ENCODE measurements at places on chromosomes 1 and 21.

GRCh38 chr1:151494741-151495281 lies 16.4 kb upstream of the CGN start:
- no peak for DNase-seq

DNA sequence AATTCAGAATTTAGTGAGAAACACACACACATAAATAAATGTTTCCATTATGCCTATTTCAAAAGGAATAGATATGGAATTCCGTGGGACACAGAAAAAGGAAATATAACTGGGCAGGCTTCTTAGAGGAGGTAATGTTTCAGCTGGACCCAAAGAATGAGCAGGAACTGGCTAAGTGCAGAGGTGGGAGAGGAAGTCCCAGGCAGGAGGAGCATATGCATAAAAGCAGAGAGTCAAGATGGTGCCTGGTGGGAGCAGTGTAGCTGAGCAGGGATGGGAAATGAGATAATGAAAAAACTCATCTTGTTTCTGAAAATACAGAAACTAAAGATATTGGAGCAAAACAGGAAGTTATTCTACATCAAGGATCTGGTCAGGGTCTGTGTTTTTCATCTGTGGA lies 115.2 kb upstream of the MAGI3 start:
- DNase-seq, result no peak

DNA sequence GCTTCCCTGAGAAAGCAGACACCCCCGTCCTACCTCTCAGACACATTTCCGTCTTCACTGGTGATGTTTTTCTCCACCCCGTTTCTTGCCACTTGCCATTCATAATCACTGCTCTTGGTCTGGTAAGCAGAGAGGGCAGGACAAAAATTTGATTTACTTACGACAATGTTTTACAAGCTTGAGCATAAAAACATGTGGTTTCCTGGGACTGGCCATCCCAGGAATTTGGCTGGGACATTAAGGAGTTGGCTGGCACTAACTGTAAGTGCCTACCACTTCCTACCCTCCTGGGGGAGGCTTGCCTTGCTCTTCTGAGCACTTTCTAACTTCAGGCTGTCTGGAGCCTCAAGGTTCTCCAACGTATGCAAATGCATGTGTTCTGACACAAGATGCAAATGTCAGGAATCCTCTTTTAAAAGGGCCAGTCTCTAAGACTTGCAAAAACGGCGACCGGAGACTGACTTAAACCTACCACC lies 24.2 kb downstream of the ZBTB18 start:
- no peak for DNase-seq

DNA sequence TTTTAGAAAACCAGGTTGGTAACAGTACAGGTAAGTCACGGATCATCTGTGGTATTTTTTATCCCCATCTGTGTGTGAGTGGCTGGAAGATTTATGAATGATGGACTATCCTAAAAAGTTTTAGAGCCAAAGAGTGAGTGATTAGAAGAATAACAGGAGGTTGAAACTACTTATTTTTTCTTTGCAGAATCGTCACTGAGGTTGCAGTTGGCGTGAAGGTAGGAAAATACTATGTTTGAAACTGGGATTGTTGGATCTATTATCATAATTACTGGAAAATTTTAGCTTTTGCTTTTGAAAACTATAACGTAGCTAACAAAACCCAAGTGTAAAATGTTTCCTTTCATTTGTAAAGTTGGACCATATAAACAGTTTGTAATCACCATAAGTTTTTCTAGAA lies 1.8 kb downstream of the PTBP2 start:
- no peak for DNase-seq

GRCh38 chr21:42315296-42315891 lies at the start of gene TFF3:
TFF3 (minus strand) TSS chr21:42315409; CDS start chr21:42315374, 35 bp downstream.
- DNase-seq, result no peak

DNA sequence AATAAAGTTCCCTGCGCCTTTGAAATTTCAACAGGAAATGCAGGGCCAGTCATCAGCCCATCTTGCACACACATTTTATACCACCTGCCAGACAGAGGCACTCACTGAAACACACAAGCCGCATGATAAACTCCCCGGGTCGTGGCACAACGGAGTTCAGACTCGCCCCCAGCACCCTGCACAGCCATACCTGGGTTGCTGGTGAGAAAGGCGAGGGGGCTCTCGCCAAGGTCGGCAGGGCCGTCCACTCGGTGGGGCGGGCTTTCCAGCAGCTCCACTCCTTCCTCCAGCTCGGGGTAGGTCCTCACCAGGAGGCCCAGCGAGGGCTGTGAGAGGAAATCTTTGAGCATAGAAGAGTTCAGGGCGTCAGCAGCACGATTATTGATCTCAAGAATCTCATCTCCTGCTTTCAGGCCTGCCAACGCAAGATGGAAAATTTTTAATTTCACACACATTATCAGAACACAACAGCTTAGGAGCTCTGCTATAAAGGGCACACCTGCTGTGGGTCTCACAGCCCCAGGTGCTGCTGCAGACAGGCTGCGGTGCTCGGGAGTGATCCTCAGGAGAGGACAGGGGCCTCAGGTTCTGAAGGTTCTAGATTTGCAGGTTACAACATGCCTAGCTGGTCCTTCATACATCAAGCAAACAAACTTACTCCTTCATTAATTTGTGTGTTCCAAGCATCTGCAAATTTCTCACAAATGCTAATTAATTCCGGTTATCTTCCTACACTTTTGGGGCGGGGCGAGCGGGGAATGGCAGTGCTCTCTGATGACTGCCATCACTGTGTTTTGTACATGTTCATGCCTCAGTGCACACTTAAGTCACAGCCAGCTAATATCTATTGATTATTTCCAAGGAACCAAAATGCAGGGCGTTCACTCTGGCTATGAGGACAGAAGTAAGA lies 144.2 kb upstream of the KRTAP19-8 start:
- no peak for DNase-seq

GRCh38 chr1:22789356-22789994 lies 78.8 kb downstream of the EPHB2 start:
- DNase-seq, result no peak

GRCh38 chr1:239792157-239792556 lies 299.5 kb upstream of the FMN2 start:
- no peak for DNase-seq

DNA sequence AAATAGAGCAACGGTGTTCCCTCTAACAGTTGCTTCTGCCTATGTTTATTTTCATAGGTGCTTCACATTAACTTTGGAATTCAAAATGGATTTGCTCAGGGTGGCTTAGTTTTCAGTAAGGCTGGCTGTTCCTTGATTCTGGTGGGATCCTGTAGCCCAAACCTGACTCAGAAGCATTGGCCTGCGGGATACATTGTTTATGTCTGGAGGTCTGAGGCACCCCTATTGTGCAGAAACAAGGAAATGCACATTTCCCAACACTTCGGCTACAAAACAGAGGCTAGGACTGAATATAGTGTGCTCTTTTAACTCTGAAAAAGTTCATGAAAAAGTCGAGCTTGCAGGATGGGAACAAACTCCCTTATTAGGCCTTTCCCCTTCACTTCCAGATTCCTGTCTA lies 133.8 kb upstream of the F3 start:
- DNase-seq, result no peak

DNA sequence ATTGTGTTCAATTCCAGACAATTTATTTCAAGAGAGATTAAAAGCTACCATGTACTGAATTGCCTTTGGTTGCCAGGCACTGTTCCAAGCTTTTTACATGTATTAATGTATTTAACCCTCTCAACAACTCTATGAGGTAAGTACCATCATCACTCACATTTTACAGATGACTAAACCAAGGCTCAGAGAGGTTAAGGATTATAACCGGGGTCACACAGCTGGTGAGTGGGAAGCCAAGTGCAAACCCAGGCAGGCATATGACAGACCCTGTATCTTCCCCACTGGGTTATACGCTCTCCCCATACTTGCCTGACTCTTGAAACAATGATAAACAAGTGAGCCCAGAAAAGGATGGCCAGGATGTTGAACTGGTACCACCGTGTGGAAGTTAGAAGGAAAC lies 16.5 kb downstream of the PLEKHA6 start:
- no peak for DNase-seq

- DNase-seq, result no peak
Measured at GRCh38 chr1:229822026-229822425, 196.0 kb downstream of the URB2 start.

DNA sequence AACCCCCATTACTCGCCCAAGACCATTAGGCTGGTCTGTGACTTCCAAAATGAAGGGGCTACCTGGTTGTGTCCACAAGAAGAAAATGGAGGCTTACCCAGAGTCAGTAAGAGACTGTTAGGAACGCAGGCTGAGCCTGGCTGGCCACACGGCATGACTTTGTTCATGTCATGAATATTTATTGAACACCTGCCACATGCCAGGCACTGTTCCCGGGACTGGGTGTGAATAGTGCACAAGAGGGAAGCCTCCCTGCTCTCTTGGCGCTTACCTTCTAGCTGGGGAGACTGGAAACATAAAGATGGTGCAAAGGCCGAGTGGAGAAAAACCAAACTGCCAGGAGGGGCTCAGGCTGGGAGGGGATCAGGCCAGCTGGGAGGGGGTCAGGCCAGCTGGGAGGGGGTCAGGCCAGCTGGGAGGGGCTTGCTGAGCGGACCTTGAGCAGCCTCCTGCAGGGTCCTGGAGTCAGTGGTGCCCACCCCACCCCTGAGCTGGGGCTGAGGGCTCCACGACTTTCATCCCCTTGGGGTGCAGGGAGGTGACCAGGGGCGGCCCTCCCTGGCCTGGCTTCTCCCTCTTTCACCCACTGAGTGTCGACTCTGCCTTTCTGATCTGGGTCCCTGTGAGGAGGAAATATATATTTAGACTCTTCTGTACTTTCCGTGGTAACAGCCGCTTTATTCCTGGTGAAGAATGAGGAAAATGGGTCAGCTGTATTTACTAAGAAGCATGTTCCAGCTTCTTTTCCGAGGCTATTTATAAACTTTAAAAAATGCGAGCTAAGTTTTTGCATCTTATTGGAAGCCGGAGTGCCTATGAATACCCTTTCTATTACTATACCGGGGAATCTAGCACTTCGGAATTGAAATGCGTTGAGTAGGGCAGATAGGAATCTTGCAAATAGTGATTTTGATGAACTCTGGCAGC lies 139.0 kb downstream of the CAMTA1 start:
- no peak for DNase-seq

- DNase-seq, result no peak
Measured at GRCh38 chr1:91129458-91129857, 107.6 kb upstream of the ZNF644 start.

DNA sequence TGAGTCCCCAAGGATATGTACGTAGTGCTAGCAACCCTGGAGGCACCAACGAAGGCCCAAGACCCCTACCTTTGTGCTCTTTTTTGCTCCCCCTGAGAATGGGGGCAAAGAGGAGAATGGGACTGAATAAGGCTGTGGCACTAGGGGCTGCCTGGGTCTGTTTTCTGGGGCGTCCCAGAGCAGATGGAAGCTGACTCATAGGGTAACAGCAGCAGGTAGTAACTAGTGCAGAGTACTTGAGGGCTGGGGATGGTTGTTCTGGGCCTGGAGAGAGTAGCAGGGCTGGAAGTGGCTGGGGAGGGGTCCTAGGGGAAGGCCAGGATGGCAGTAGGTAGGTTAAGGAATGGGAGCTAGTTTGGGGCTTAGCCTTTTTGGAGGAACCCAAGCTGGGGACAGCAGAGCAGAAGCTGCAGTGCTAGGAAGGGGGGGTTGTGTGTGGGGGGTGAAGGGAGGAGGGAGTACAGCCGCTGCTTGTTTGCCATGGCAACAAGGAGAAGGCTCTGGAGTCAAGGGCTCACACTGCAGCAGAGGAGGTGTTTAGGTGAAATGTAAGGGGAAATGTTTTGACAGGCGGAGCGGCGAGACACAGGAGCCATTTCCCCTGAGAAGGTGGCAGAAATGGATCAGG lies 1.8 kb downstream of the NCDN start:
- no peak for DNase-seq

DNA sequence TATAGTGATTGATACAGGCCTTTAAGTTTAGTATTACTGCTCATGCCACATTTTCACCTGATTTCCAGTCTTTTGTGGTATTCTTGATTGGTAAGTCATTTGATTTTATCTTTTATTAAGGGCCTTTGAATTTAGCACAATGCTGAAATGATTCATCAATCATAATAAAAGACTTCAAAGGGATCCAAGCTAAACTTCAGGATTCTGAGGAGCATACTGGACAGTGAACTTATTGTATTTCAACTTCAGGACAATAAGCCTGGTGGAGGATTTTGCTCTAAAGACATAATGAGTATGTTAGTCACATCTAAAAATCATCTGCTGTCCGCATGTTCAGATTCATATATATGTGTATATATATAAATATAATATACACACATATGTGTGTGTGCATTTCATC lies 233.3 kb downstream of the SETD4 start:
- DNase-seq, result no peak

- DNase-seq, result no peak
Measured at GRCh38 chr21:34085129-34085528, 11.8 kb downstream of the MRPS6 start.

- DNase-seq, result no peak
Measured at GRCh38 chr1:206887701-206888100, 9.5 kb upstream of the IL24 start.

- DNase-seq, result no peak
Measured at GRCh38 chr1:78297836-78298235, 192.9 kb upstream of the PTGFR start.

GRCh38 chr21:27292229-27292628 lies 325.3 kb upstream of the ADAMTS5 start:
- DNase-seq, result no peak

- no peak for DNase-seq
Measured at GRCh38 chr1:188314557-188315137, 1485.9 kb downstream of the PLA2G4A start.

GRCh38 chr1:180609643-180610555 lies 21.9 kb upstream of the XPR1 start:
- DNase-seq, result no peak

GRCh38 chr1:200182701-200183100 lies 155.2 kb downstream of the NR5A2 start:
- DNase-seq, result no peak

GRCh38 chr1:239006276-239006675 lies 380.1 kb upstream of the CHRM3 start:
- DNase-seq, result no peak

- no peak for DNase-seq
Measured at GRCh38 chr1:118023199-118023598, 93.7 kb downstream of the WDR3 start.

- DNase-seq, result peak; percentile 70
Measured at GRCh38 chr1:18949686-18950400, 6.6 kb downstream of the IFFO2 start.

DNA sequence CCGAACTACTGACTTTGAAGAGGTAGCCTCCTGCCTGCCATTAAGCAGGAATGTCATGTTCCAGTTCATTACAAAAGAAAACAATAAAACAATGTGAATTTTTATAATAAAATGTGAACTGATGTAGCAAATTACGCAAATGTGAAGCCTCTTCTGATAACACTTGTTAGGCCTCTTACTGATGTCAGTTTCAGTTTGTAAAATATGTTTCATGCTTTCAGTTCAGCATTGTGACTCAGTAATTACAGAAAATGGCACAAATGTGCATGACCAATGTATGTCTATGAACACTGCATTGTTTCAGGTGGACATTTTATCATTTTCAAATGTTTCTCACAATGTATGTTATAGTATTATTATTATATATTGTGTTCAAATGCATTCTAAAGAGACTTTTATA lies 159.8 kb upstream of the SGIP1 start:
- no peak for DNase-seq
